Stimulated activated CD4-positive, alpha-beta T cell treated with anti-CD3 and anti-CD28 coated beads, Interleukin-1b, Interleukin-23, amount 100 ng/mL, for 4 hours (primary cell): ENCODE measurements at places on chromosomes 3 and 15.

DNA sequence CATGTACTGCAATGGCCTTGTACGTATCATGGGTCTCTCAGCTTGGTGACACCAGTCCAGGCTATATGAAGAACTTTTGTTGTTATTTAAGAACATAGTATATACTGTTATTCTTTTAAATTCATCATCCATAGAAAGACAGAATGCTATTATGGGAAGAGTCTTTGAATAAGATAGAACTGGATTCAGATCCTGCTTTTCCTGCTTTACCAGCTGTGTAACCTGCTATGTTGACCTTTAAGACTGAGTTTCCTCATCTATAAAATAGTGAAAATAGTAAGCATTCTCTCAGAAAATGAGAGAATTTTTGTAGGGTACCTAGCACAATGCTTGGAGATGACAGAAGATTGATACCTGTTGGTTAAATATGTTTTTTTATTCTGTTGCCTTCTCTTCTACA, 204.1 kb upstream of the TBL1XR1 start:
- no peak for DNase-seq

- no peak for DNase-seq
Measured at GRCh38 chr3:185153861-185154629, 1.2 kb upstream of the C3orf70 start.

DNA sequence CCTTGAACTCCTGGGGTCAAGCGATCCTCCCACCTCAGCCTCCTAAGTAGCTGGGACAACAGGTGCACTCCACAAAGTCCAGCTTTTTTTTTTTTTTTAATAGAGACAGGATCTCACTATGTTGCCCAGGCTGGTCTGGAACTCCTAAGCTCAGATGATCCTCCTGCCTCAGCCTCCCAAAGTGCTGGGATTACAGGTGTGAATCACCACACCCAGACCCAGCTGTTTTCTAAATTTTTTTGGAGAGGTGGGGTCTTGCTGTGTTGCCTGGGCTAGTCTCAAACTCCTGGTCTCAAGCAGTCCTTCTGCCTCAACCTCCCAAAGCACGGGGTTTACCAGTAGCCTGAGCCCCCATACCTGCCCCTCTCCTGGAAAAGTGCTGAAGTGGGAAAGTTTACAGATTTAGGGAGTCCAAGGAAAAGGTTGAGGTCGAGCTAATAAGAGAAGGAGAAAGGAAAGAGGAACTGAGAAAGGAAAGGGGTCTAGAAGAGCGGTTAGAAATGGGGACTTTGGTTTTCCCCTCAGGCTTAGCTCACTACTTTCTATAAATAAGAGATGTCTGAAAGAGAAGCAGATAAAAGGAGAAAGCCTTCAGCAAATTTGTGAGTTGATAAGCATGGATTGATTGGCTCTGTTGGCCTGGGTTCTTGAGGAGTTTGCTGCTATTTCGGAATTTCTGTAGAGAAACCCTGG, 23.6 kb downstream of the UBE2E1 start:
- DNase-seq, result no peak

- no peak for DNase-seq
Measured at GRCh38 chr3:115330430-115330829, 183.3 kb upstream of the ZBTB20 start.

DNA sequence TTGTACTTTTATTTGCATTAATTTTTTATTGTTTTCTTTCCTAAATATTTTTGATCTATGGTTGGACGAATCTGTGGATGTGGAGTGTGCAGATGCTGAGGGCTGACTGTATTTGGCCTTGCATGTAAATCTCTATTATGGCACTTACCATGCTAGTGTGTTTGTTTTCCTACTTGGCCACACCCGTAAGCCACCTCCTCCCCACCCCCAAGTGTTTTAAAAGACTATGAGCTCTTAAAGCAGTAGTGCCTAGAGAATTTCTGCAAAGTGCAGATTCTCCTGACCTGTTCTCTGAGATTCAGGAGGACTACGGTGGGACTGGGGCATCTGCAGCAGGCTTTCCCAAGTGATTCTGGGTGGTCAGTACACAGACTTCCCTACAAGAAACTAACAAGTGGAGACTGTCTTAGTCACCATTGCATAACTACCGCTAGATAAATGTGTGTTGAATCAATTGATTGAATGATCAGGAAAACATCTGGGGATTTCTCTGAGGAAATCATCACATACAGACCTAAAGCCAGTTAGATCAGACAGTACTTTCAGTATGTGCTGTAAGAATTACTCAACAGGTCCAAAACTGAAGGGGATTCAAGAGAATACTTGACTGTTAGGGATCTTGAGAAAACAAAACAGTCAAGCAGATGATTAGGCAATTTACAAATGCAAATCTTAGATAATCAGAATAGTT, 6.2 kb upstream of the TIPARP start:
- DNase-seq, result no peak

DNA sequence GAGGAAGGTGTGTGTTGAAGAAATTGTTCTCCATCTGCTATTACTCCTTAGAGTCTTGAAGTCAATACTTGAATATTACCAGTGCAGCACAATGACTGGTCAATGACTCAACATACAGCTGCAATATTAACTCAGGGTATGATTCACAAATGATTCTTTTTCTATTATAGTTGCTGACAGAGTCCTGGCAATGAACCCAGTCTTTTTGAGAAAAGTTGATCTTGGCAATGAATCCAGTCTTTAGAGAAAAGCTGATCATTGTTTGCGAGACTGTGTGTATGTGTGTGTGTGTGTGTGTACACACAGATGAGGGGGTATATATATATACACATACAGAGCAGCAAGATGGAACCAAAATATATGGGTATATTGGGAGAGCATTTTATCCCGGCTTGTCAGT, 315.1 kb downstream of the ZNF385D start:
- no peak for DNase-seq

DNA sequence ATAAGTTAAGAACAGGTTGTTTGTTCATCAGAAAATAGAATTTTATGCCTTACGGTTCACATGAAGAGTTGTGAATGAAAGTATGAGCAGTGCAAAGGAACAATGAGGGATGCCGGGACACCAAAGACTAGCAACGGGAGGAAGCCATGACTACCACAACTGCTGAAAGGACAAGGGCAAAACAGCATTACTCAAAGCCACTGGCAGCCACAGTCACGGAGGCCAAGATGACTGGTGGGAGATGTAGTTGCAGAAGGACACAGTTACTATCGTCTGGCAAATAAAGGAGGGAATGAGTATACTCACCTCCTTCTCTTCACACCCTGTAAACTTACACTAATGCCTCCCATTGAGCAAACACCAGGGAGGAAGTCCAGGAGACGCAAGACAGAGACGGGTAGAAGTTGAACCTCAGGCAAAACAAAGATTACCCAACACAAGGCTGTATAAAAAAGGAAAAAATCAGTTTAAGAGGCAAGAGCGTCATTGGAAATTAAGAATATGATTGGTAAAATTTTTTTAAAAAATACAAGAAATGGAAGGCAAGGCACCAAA, 675.5 kb downstream of the FHIT start:
- no peak for DNase-seq

DNA sequence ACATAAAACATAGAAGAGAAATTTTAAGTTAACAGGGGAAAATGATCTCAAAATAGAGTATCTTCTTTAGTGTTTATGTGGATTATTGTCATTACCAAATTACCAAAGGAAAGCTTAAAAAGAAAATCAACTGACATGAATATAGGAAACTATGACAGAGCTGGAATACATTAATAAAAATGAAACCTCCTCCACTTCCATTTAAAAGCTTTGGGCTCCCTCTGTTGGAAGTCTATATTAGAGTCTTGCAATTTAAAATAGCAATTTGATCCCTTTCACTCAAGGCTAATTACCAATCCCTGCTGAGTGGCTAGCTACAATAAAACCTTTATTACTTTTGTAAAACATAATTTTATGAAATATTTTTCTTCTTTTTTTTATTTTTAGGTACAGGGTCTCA, 61.4 kb upstream of the IMPG2 start:
- DNase-seq, result no peak

DNA sequence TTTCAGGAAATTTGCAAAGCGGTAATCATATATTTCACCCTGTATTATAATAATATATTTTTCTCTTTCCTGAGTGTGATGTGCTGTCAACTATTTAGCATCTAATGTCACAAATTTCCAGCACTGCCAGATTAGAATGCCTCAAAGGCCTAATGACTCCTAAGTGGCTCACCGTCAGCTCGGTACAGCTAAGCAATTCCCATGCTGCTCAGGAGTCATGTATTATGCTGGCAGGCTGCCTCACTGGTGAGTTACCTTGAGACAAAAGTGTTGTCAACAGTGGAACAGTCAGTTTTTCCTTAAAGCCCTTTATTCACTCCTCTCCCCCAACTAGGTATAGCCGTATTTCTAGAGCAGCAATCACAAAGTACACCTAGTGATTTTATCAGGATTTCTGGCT, 83.6 kb downstream of the NSUN3 start:
- DNase-seq, result no peak

DNA sequence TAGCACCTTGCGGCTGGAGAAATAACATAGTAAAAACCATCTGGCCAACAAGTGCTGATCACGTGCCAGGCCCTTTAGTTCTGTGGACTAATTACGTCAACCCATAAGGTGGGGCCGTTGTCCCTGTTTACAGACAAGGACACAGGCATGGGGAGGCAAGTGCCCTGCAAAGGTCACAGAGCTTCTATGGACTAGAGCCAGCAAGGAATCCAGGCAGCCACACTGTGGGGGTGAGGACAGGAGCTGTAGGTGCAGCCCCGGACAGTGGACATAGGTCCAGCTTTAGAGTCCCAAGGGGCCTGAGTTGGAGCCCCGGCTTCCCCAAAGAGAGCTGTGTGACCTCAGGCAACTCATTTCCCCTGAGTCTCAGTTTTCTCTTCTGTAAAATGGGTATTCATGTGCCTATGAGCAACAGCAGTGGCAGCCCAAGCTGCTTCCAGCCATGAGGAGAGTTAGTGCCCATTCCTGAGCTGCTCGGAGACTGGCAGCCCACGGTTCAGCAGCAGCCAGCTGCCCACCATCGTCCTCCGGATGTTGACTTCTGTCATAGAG, 13.9 kb downstream of the CHST13 start:
- no peak for DNase-seq

GRCh38 chr3:72080095-72080494, 295.1 kb upstream of the PROK2 start:
- DNase-seq, result no peak

DNA sequence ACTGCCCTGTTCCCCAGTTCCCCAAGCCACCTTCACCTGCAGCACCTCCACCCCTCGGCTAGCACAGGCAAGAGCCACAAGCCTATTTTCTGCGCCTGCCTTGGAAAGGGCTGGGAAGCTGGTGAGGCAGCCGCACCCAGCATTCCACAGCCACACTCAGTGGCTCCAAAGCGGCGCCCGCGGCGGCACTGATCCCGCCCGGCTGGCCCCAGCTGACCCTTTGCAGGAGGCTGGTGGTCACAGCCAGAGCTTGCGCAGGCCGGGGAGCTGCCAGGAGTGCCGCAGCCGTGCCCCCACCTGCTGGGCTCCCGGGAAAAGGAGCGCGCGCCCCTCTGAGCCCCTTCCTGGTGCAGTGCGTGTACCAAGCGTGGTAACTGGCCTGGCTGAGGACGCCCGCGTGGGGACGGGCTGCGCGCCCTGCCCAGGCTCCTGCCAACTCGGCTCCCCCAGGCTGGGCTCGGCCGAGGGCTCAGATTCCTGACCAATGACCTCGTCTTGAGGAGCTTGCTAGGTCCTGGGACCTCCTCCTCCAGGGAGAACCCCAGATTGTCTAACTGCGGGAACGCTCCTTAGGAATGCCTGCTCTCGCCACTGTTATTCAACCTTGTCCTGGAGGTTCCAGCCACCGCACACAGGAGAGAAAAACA, 13.3 kb downstream of the GRAMD2A start:
- DNase-seq, result no peak

DNA sequence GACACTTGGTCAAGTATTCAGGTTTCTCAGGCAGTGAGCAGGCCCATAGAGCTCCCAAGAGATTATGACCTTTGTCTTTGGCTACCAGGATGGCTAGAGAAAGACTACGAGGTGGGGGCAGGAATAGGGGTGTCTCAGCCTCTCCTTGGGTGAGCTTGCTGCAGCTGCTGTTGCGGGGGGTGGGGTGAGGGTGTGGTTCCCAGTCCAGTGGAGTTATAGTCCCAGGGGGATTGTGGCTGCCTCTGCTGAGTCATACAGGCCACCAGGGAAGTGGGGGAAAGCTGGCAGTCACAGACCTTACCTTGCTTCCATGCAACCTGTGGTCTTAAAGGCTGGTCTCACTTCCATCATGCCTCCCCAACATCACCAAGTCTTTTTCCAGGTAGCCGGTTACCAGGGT, 31.7 kb downstream of the ATP2C1 start:
- DNase-seq, result no peak

- DNase-seq, result no peak
Measured at GRCh38 chr3:196813903-196814302, 53.8 kb upstream of the SENP5 start.

- no peak for DNase-seq
Measured at GRCh38 chr3:108223928-108224327, 1.7 kb upstream of the IFT57 start.
